ENCODE measurements at places on chromosomes 1 and 21. TPM values are rescaled to one million over a fixed set of nuclear protein-coding genes. Genes with fewer than 3 reads are reported as not detected.

- no peak for DNase-seq
Measured at GRCh38 chr1:2469103-2469940, 6.8 kb upstream of the PLCH2 start.

GRCh38 chr1:185603158-185603557, 131.0 kb upstream of the HMCN1 start:
- DNase-seq = no peak

ADAM30 gene
- 0.11 TPM for total RNA-seq

HSD3B2 gene
- not detected for total RNA-seq

DNA sequence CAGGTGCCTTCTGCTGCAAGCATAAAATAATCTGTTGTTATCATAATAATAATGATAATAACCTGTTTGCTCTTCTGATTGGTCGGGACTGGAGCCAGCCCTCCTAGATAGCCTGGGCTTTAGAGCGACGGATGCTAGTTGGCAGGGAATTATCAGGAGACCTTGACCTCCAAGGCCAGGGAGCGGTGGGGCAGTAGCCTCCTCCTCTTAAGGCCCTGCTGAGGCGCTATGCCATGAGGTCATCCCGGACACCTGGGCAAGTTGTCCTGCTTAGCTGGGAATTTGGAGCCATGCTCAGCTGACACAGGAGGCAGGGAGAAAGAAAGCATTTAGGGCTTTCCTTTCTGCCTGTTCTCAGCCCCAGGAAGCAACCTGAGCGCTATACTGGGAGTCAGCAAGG, 15.6 kb downstream of the C1orf115 start:
- no peak for DNase-seq

GRCh38 chr21:46219591-46220239, 8.9 kb downstream of the LSS start:
- DNase-seq = no peak

NRAS gene
- 11.2 TPM for total RNA-seq

TRIM58 gene
- total RNA-seq = 1.2 TPM

DNA sequence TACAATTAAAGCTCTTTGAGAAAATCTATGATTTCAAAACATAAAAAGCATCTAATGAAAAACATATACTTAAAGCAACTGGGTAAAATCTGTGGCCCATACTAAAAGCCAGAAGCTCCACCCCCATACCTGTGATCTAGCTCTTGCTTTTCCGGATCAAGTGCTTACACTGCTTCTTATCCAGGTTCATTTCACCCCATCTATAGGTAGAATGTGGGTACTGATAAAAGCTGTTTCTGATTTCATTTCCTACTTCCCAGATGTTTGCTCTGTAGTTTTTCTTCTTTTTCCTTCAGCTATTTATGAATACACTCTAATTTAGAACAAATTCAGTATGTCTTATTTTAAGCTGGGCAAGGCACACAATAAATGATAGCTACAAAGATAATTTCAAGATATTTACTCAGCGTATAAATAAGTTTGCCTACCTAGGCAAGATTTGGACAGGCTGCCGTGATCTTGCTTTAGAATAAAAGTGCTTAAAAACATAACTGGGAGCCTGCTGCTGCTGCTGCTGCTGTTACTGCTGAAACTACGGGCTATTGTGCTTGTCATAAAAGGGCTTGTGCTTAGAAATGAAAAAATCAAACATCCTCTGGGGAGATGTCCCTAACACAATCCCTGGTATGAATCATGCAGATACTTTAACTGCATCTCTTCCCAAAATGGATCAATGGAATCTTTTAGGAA, 2.1 kb downstream of the SIPA1L2 start:
- DNase-seq = no peak

GRCh38 chr1:163824490-163824889, 502.7 kb downstream of the NUF2 start:
- DNase-seq = no peak

PCSK9 gene
- not detected for total RNA-seq

PDC gene
- total RNA-seq = not detected

FCER1A gene
- 1.2 TPM for total RNA-seq

DNA sequence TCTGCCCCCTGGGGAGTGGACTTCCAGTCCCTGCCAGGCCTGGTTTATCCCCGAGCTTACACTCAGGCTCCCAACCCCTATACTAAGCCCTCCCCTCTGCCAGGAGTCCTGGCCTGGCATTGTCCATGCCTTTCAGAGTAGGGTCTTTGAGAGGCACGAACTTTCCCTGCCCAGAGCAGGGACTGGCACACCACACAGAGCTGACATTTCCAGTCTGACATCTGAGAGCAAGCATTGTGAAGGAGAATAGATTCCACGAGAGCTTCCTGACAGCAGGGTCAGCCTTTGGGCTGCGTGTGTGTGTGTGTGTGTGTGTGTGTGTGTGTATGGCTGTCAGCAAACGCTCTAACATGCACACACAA, 59.5 kb upstream of the LAPTM5 start:
- no peak for DNase-seq

HEYL gene
- total RNA-seq = 20.5 TPM

GRCh38 chr1:244833734-244834542, 1.5 kb upstream of the COX20 start:
- no peak for DNase-seq

GRCh38 chr1:94986783-94987182, 59.9 kb upstream of the CNN3 start:
- no peak for DNase-seq

DNA sequence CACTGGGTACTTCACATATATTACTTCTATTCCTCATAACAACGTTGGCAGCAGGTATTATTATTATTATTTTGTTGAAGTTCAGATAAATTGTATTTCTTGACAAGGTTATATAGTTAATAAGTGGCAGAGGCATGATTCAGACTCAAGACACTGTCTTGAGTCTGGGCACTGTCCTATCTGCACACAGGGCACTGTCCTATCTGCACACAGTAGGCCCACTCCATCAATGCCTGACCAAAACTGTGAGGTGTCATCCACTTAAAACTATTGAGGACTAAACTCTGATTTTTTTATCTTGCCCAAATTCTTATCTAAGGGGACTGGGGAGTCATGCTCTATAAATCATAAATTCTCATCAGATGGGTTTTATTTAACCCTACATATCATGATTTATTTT, 23.8 kb upstream of the IER5 start:
- no peak for DNase-seq

TBX15 gene
- total RNA-seq = 1.1 TPM

DNA sequence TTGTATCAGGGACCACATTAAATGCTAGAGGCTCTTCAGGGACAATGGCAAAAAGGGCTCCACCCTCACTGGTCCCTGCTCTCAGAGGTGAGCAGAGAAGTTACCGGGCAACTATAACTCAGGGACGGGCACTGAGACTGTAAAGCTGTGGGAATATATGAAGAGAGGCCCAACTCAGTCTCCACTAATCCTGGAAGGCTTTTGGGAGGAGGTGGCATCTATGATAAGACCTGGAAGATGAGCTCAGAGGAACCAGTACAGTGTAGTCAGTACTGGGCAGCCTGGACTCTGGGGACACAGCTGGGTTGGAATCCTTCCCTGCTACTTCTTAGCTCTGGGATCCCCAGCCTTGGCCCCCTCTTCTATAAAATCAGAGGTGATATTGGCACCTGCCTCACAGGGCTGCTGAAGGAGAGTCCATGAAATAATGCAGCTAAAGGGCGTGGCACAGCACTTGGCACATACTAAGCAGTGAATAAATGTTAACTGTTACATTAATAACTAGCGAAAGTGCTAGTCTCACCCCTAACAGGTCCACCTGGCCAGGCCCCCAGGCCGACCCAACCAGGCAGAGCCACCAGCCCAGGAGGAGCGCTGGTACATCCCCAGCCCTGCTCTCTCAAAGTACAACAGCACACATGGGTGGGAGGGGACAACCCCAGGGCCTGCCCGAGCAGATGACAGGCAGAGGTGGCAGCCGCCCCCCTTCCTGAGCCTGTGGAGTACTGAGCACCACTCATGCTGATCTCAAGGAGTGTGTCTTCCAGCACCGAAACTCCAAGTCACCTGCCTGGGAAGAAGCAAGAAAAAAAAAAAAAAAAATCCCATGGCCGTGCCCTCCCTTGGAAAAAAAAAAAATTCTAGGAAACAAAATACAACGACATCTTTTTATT, 62.7 kb downstream of the CASZ1 start:
- no peak for DNase-seq

NUP210L gene
- total RNA-seq = 0.48 TPM

DNA sequence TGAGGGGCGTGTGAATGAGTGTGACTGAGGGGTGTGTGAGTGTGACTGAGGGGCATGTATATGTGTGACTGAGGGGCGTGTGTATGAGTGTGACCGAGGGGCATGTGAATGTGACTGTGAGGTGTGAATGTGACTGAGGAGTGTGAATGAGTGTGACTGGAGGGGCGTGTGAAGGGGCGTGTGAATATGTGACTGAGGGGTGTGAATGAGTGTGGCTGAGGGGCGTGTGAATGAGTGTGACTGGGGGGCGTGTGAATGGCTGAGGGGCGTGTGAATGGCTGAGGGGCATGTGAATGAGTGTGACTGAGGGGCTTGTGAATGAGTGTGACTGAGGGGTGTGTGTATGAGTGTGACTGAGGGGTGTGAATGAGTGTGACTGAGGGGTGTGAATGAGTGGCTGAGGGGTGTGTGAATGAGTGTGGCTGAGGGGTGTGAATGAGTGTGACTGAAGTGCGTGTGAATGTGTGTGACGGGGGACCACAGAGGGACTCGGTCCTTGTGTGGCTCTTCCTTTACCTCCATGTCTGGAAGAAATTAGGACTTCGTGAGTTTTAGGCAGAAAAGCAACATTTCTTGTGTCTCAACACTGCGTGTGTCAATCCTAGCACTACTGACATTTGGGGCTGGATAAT, 105.8 kb downstream of the GLIS1 start:
- no peak for DNase-seq

F13B gene
- not detected for total RNA-seq

CFAP74 gene
- not detected for total RNA-seq

NCF2 gene
- 4.5 TPM for total RNA-seq

DNA sequence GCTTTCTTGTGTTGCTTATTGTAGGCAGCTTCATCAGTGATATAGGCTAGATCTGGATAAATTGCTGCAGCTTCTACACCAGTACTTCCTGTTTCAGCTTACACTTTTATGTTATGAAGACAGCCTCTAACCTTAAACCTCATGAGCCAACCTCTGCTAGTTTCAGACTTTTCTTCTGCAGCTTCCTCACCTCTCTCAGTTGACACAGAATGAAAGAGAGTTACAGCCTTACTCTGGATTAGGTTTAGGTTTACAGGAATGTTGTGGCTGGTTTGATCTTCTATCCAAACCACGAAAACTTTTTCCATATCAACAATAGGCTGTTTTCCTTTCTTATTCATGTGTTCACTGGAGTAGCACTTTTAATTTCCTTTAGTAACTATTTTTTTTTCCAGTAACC, 76.9 kb upstream of the RNPC3 start:
- DNase-seq = no peak

- DNase-seq = no peak
Measured at GRCh38 chr1:58652651-58653184, 47.1 kb downstream of the MYSM1 start.

ZNF593OS gene
- not detected for total RNA-seq

CSF3R gene
- total RNA-seq = 11.8 TPM

AMY2A gene
- total RNA-seq = not detected

SLC22A15 gene
- total RNA-seq = 9.8 TPM

DNA sequence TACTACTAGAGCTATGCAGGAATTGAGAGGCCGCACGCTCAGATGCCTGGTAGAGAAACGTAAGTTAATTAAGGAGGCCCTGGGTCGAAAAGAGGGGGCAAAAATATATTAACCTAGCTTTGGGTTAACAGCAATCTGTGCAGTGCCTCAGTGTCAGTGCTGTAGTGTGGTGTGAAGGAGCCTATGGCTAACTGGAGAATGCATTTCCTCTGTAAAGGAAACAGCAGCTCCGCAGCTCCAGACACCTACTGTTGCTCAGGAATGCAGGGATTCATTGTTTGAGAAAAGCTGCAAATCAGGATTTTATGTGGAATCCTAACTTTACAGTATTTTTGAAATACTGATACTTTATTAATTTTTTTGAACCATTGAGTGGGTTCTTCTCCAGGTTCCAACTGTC, 18.4 kb downstream of the VANGL1 start:
- no peak for DNase-seq

UMODL1 gene
- total RNA-seq = not detected

MRPL9 gene
- 43.2 TPM for total RNA-seq

- DNase-seq = no peak
Measured at GRCh38 chr1:172761581-172762486, 102.9 kb downstream of the FASLG start.

EXO1 gene
- 0.40 TPM for total RNA-seq

HAO2 gene
- total RNA-seq = not detected

DNA sequence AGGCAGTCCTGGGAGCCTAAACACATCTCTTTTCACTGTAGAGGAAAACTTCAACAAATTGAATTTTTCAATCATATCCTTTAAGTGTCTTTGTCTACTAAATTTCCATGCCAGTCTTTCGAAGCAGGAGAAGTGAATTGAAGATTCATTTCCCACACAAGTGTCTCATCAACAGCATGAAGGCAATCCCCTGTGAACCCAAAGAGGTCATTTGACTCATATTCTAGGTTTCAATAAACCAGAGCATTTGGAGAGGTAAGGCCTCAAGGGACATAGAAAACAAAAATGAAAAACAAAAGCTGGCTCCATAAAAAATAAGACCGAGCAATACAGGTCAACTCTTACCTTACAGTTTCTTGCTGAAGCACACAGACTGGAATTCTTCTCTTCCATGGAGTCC, 94.1 kb upstream of the ATP1B1 start:
- no peak for DNase-seq

KCND3 gene
- total RNA-seq = 14.2 TPM

FBLIM1 gene
- 40.6 TPM for total RNA-seq

TMPRSS15 gene
- not detected for total RNA-seq

GMEB1 gene
- total RNA-seq = 8.2 TPM

All from cardiac septum (tissue), 1 donor.